ENCODE measurements at places on chromosomes 7 and 10. TPM values are rescaled to one million over a fixed set of nuclear protein-coding genes. Genes with fewer than 3 reads are reported as not detected.

The PITX3 gene
- polyA plus RNA-seq, result not detected

The CDK14 gene
- polyA plus RNA-seq, result 9.7 TPM

The UTF1 gene
- polyA plus RNA-seq, result not detected

The ABCB1 gene
- polyA plus RNA-seq, result 7.0 TPM

The GPR37 gene
- 2.2 TPM for polyA plus RNA-seq

The HOXA10 gene
- 0.12 TPM for polyA plus RNA-seq

The ZRANB1 gene
- polyA plus RNA-seq, result 17.4 TPM

The HTR7 gene
- polyA plus RNA-seq, result 2.2 TPM

The SFTPD gene
- polyA plus RNA-seq, result 0.42 TPM

The GCK gene
- 2.3 TPM for polyA plus RNA-seq

The CRYGN gene
- 0.36 TPM for polyA plus RNA-seq

The FAM25G gene
- polyA plus RNA-seq, result not detected

The HYAL4 gene
- polyA plus RNA-seq, result not detected

The CYP26C1 gene
- not detected for polyA plus RNA-seq

The CNPY1 gene
- polyA plus RNA-seq, result not detected

The EZH2 gene
- polyA plus RNA-seq, result 20.1 TPM

The FBH1 gene
- polyA plus RNA-seq, result 70.5 TPM

The BBIP1 gene
- 26.2 TPM for polyA plus RNA-seq

The METTL2B gene
- 22.5 TPM for polyA plus RNA-seq

The GIMAP4 gene
- 17.8 TPM for polyA plus RNA-seq

The PNLIP gene
- polyA plus RNA-seq, result 0.12 TPM

The MICALL2 gene
- 77.8 TPM for polyA plus RNA-seq

The AKR1C8 gene
- polyA plus RNA-seq, result 0.13 TPM

The GNAT3 gene
- 0.57 TPM for polyA plus RNA-seq

The CDH23 gene
- polyA plus RNA-seq, result 1.7 TPM

The OR2A5 gene
- polyA plus RNA-seq, result under 0.01 TPM

The TUBAL3 gene
- polyA plus RNA-seq, result 33.9 TPM

The COL28A1 gene
- 4.0 TPM for polyA plus RNA-seq
